ENCODE measurements at places on chromosomes 12 and 14.

DNA sequence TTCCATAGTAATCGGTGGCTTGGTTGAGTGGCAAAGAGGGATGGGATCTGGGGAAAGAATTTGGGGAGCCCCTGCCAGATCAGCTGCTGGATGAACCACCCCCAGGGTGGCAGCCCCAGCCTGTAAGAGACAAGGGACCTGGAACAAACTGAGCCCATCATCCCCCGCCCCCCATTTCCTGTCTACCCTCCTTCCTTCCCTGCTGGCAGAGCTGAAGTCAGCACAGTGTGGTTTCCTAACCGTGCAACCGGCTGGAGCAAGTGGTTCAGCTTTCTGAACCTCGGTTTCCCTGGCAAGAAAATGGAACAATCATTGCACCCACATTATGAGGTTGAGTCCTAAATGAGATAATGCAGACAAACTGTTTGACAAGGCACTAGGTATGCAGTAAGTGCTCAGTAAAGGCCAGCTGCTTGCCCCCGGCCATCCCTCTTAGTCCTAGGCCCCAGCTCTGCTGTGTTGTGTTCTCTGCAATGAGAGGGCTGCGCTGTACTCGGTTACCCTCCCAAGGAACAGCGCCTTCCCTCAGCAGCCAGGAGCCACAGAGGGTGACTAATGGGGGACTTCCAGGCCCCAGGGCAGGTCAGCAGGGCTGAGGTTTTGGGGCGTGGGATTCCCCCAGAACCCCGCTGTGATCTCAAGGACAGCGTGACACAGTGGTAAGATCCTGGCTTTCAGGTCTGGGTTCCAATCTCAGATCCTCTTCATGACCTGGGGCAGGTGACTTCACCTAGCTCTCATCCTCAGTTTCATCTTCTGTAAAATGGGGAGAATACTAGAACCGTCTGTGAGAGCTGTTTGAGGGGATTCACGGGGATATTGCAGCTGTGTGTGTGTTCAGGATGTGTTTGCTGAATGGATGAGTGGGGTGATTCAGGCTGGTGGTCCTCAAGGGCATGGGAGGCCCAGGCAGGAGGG lies 16.5 kb downstream of the SELPLG start:
- DNase-seq = peak; percentile 26

- no peak for DNase-seq
These were observed 27.1 kb downstream of the AACS start for GRCh38 chr12:125092108-125092871.

DNA sequence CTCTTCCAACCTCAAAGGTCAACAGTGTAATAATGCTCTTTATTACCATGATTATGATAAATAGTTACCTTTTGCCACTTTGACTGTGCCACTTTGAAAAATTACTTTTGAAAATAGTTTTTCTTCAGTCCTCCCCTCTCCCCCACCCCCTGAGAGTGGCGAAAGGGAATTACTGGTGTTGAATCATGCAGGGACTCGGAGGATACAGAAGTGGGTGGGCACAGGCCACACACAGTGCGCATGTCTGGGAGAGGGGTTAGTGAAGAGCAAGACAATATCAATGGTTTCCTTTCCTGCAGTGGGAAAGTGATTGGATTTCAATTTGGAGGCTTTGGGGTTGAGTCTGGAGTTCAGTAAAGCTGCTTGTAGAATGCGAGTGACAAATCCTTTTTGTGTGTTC lies 170.9 kb downstream of the PTCSC3 start:
- DNase-seq = no peak

- no peak for DNase-seq
These were observed 23.8 kb upstream of the PWP1 start for GRCh38 chr12:107661830-107662229.

- DNase-seq = no peak
These were observed 22.3 kb downstream of the FAM234B start for GRCh38 chr12:13066459-13066858.

DNA sequence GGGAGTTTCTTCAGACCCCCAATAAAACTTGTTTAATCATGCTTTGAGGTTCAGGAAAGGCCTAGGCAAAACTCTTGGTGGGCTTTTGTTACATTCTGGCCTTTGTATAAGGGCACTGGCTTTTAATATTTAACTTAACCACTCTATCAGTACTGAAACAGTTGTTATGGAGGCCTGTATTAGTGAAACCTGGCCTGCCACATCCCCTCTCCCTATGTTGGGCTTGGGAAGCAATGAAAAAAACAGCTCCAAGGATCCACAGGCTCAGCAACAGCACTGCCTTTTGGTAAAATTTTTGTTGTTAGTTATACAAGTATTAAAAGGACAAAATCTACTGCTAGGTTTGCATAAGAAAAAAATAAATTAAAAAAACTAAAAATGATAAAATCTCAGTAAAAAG lies 10.7 kb downstream of the SOAT2 start:
- no peak for DNase-seq

DNA sequence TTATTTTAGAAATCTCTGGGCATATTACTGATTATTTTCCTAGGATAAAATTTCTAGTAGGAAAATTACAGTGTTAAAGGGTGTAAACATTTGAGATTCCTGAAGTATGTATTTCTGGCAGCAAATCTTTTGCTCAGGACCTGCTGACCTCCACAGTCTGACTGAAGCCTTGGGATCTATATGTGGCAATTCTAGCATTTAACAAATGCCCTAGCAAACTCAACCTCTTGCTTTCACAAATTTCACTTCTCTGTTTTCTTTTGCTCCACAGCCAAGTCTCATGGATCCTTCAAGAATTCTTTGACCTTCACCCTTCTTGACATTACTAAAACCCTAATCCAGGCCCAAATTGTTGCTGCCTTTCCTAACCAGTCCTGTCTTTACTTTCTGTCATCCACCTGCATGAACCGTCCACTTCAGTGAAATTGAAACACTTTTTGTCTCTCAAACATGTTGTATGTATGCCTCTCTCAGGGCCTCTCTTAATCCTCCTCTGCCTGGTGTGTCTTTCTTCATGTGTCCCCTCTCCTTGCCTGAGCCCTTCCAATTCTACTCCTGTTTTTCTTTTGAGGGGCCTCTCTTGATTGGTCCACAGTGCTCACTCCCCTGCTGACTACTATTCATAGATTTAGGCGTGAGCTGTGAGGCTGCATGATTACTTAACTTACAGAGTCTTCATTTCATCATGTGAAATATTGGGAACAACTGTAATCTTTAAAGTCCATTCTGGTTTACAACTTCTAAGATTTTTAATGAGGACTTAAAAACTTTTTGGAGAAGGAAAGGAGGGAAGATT lies 5.1 kb upstream of the DYRK4 start:
- DNase-seq = no peak

GRCh38 chr12:85681333-85681732 lies 154.9 kb downstream of the RASSF9 start:
- no peak for DNase-seq

DNA sequence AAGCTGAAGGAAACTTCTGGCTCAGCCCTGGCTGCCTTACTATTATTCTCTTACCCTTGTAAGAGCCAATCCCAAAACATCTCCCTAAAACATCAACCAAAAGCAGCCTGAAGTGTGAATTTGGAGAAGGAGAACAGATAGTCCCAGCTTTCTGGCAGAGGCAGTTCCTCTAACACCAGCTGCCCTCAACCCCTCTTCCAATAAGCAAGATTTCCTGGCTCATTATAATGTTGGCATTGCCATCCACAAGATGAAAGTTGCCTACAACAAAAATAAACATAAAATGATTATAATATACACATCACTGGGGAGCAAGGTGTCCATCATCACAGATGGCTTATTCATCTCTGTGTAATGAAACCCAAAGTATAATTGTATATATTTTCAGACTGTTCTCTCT lies 352.5 kb upstream of the CCDC196 start:
- DNase-seq = no peak

GRCh38 chr12:21950649-21951048 lies 9.4 kb upstream of the ABCC9 start:
- no peak for DNase-seq

DNA sequence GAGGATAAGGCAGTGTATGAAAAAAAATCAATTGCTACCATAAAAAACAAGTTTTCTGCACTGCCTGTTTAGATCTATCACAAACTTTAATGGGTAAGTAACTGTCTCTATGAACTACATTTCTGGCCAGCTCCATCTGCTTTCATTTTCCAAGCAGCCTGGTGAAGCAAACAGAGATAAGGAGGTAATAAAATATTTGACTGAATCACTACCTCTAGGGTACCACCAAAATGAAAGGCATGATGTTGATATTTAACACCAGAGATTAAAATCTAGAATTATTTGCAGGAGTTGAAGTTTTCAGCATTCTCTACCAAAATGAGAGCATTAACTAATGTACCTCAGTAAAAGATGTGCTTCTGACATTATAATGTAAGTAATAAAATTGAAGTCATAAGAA lies 863.5 kb upstream of the MGAT4C start:
- no peak for DNase-seq

All from nucleus accumbens (tissue), 56 donors.